NCI-H460 (cell line): ENCODE measurements at places on chromosomes 3 and 15. TPM values are rescaled to one million over a fixed set of nuclear protein-coding genes. Genes with fewer than 3 reads are reported as not detected.

The ZNF501 gene
- total RNA-seq: 1.9 and 3.8 TPM in 2 replicates

The ALDH1A3 gene
- total RNA-seq: 1.4 and 1.9 TPM in 2 replicates

The LHFPL4 gene
- not detected in 2 replicates for total RNA-seq

The SLC6A20 gene
- total RNA-seq: not detected in 2 replicates

The PSTPIP1 gene
- total RNA-seq: not detected in 2 replicates
